Dermis blood vessel endothelial cell (primary cell): ENCODE measurements at places on chromosomes 2 and 18.

DNA sequence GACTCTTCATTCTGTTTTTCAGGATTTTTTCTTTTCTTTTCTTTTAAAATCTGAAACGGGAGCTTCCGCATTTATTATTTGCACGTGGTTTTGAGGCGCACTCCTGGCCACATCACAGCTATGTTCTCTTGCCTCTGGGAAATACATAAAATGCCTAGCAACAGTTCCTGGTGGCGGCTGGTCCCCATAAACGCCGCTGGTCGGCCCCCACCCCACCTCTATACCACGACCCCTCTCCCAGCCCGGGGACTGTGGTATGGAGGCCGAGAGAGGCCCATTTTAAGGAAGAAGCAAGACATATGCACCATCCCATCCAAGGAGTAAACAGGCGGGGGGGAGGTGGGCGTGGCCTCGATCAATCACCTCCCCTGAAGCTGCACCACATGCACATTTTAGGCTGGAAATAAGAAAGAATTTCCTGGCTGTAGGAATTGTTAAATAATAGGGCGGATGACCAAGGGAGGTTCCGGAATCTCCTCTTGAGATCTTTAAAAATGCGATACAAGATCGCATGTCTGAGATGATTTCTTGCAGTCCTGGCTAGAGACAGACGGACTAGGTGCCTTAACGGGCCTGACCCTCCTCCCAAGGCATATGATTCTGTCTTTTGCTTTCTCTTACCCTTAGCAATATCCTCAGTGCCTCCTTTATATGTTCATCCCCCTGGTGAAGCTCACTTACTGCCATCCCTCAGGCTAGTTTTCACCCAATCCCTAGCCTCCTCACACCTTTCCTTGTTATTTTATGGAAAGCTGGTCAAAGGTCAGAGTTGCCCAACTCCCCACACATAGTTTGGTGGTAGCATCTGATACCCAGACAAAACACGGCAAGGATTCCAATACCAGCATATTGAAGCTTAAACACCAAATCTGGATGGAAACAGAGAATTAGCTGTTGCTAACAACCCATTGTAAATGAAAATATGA is 82.4 kb downstream of the BCL2 start:
- DNase-seq: peak; percentile 1

DNA sequence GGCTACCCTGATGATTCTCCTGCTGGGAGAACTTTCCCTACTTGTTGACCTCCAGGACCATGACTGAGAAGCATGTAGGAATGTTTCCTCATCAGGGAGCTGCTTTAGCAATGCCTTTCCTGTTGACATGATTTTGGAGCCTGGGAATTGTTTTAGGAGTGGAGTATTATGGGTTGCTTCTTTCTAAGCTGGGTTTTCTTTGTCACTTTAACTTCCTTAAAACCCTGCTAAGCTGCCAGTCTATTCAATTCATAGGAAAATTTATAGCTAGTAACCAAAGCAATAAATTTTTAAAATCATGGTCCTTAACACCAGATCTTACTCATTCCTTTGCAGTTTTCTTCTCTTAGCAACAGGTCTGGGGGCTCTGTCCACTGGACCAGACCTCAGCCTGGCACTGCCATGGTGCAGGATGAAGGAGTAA is 125.6 kb upstream of the TACR1 start:
- DNase-seq: peak; percentile 20

DNA sequence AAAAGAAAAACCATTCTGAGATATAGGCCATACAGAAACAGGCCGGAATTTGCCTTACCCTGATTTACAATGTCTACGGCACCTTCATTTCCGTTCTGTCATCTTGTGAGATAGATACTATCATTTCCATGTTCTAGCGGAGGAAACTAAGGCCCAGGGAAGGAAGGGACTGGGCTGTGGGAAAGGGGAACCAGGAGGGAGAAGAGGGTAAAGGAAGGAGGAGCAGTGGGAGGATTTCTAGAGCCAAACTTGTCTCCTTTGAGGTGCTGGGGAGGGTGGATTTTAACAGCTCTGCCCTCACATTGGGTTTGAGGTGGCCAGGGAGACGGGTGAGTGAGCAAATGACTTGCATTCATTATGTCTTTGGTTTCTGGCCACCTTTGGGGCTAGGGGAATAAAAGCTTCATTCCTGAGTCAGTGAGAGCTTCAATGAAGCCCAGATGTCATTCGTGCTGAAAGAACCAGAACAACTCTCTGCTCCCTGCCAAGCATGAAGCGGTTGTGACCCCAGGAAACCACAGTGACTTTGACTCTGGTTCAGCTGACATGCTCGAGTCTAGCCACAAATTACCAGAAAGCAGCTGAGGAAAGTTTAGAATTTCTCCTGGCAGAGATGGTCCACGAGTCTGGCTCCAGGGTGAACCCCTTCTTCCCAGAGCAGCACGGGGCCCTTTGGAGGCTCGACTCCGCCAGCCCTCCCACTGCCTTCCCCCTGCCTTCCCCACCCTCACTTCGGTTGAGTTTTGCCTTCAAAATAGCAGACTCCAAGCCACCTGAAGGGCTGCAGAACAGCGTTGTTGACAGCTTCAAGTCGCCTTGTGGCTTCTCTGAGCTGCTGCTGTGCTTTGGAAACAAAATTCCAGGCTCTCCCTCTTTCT is 3.8 kb downstream of the ACTG2 start:
- DNase-seq: no peak

GRCh38 chr2:167905668-167906067 is 341.7 kb downstream of the STK39 start:
- no peak for DNase-seq

DNA sequence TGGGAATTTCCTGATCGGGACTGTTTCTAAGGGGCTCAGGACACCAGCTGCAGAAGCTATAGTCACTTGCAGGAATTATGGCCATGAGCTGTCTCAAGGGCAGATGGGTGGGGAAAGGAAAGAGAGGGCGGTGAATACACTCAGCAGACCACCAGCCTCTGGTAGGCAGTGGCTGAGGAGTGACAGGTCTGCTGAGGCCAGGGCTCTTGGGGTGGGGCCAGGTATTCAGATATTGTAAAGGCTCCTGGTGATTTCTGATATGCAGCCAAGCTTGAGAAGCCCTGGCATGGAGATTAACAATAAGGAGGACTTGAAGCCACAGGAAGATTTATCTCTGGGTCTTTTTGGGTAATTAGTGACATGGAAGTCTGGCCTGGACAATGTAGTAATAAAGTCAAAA is 145.3 kb upstream of the AQP4 start:
- DNase-seq: no peak

DNA sequence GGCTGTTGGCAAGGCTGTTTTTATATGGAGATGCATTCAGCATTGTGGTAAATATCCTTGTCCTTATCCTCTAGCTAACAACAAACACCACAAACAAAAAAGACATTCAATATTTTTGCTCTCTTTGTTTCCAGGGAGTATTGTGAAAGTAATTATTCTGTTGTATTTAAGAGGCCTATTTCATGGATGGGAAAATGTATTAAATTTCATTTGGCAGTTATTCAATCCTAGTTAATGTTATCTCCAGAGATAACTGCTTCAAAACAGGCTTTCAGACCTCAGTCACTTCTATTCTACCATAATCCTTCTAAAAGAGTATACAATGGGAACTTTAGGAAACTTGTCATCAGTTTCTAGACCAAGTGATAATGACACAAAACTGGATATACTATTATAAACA is 280.5 kb upstream of the CCDC68 start:
- DNase-seq: no peak

- DNase-seq: no peak
Observed at GRCh38 chr2:111986116-111986900, 68.8 kb upstream of the TMEM87B start.
